Esophagus squamous epithelium (tissue), 5 donors: ENCODE measurements at places on chromosomes 6 and 20.

DNA sequence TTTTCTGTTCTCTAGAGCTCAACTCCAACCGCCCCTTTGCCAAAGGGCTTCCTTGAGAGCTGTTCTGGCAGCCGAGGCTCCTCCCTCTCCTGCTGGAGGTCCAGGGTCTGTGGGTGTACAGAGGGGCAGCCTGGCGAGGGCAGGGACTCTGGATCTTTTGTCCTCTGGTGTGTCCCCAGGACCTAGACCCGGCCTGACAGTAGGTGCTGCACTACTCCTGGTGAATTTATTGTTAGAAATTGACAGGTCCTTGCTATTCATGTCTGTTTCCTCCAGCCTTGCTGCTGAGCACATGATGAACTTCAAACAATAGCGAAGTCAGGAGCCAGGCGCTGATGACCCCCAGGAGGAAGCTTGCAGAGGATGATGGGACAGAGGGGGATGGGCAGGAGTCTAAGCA, 234.7 kb upstream of the SULF2 start:
- H3K27ac ChIP-seq = no peak overlapping the region
- H3K4me1 ChIP-seq = peaks cover 3% of the 10 kb centered on the region
- no peaks in the 10 kb centered on the region for H3K36me3 ChIP-seq
- no peaks in the 10 kb centered on the region for H3K27me3 ChIP-seq

DNA sequence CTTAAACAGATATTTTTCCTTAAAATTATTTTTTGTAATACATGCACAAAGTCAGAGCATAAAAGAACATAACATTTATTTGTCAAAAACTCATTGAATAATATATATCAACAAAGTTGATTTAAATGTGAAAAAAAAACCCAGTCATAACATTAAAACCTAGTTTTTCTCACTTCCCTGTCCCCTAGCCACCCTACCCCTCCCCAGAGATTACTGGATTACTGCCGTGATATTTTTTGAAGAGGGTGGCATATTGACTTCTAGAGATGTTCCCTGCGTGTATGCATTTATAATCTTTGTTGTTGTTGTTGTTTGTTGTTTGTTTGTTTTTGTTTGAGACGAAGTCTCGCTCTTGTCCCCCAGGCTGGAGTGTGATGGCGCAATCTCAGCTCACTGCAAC, 52.4 kb upstream of the ARMC2 start:
- no peak overlapping the region for H3K27ac ChIP-seq
- H3K27me3 ChIP-seq = no peaks in the 10 kb centered on the region
- no peak for DNase-seq
- H3K4me3 ChIP-seq = no peak overlapping the region
- no peaks in the 10 kb centered on the region for H3K36me3 ChIP-seq

DNA sequence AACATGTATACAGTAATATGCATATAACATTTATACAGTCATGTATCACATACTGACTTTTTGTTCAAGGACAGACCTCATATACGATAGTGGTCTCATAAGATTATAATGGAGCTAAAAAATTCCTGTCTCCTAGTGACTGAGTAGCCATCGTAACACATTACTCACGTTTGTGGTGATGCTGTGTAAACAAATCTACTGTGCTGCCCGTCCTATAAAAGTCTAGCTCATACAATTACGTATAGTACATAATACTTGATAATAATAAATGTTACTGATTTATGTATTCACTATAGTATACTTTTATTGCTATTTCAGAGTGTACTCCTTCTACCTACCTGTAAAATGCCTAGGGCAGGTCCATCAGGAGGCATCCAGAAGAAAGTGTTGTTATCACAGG, 17.4 kb downstream of the SERAC1 start:
- no peaks in the 10 kb centered on the region for H3K27me3 ChIP-seq
- no peaks in the 10 kb centered on the region for H3K4me1 ChIP-seq
- no peak overlapping the region for H3K27ac ChIP-seq
- peaks cover 3% of the 10 kb centered on the region for H3K36me3 ChIP-seq
- no peak for DNase-seq

DNA sequence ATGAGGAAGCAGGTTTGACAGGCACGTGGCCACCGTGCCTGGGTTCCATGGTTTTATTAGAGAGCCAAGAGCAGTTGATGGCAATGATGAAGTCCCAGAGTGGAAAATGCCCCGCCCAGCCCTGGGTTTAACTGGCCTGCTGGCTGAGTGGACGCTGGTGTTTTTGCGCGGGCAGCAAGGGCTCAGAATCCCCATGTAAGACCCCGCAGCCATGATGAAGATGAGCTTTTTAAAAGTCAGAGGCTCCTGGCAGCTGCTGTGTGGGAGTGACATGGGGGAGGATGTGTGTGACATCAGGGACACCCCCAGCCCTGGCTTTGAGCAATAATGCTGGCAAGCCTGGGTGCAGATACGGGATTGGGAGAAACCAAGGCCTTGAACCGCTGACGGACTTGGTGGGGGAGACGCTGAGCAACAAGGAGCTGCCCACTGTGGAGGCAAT, 33.0 kb upstream of the SLCO4A1 start:
- no peak for DNase-seq
- H3K36me3 ChIP-seq = no peaks in the 10 kb centered on the region
- no peaks in the 10 kb centered on the region for H3K27me3 ChIP-seq
- no peak overlapping the region for H3K4me3 ChIP-seq

DNA sequence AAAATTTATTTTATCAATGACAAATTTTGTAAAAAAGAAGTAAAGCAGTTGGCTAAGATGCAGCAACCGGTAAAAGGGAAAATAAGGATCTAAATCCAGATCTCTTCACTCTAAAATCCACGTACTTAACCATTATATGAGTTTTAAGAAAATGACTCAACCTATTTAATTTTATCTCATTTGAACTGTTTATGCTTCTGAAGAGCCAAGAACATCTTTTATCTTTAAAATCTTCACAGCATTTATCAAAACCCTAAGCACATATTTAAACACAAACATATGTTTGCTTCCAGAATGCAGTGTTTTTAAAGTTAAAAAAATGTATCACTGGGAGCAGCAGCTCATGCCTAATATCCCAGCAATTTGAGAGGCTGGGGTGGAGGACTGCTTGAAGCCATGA, 339.2 kb downstream of the NKAIN2 start:
- no peaks in the 10 kb centered on the region for H3K27me3 ChIP-seq
- DNase-seq = no peak
- no peaks in the 10 kb centered on the region for H3K36me3 ChIP-seq
- no peak overlapping the region for H3K4me3 ChIP-seq

GRCh38 chr6:134123666-134124208, 71.3 kb upstream of the SLC2A12 start:
- no peak for DNase-seq
- H3K4me3 ChIP-seq = no peak overlapping the region
- H3K27ac ChIP-seq = no peak overlapping the region
- no peaks in the 10 kb centered on the region for H3K27me3 ChIP-seq

- no peaks in the 10 kb centered on the region for H3K36me3 ChIP-seq
- no peak overlapping the region for H3K4me3 ChIP-seq
- no peaks in the 10 kb centered on the region for H3K27me3 ChIP-seq
- no peak for DNase-seq
- no peak overlapping the region for H3K27ac ChIP-seq
These were observed 650.7 kb downstream of the KIF16B start for GRCh38 chr20:15922556-15922955.

DNA sequence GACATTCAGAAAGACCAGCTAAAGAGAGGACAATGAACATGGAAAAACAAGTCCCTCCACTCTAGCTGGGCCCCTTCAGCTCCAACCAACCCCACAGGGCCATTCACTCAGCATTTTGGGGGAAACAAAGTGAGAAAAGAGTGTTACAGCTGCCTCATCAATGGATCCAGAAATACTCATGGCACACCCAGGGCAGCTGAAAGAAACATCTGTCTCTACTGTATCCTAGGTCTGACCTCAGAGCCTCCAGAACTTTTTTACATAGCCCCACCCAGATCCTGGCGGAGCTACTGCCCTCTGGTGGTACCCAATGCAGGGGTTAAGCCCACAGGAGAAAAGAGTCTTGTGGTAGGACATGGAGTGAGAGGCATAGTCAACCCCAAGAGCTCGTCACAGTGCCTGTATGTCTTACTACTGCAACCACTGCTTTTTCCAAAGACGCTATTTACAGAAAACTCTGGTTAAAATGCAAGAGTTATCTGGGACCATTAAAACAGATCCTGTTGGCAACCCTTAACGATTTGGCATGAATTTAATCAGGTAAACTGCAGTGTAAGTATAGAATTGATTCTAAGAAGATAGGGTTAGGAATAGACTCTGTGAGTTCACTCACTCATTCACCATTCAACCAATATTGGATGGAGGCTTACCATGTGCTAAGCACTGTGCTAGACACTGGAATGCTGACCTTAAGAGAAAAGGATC, 37.4 kb upstream of the FAM83C start:
- DNase-seq = no peak
- H3K36me3 ChIP-seq = no peaks in the 10 kb centered on the region
- H3K27me3 ChIP-seq = no peaks in the 10 kb centered on the region
- no peak overlapping the region for H3K4me3 ChIP-seq

GRCh38 chr6:146582857-146583256, 15.9 kb upstream of the ADGB start:
- no peak for DNase-seq
- H3K4me1 ChIP-seq = no peaks in the 10 kb centered on the region
- no peaks in the 10 kb centered on the region for H3K36me3 ChIP-seq
- H3K27me3 ChIP-seq = no peaks in the 10 kb centered on the region
- H3K4me3 ChIP-seq = no peak overlapping the region
- no peak overlapping the region for H3K27ac ChIP-seq
